ENCODE measurements at places on chromosomes 6 and 20. TPM values are rescaled to one million over a fixed set of nuclear protein-coding genes. Genes with fewer than 3 reads are reported as not detected.

PSMF1 gene
- total RNA-seq, result 113 TPM

DOK5 gene
- total RNA-seq, result 0.67 TPM

CAGE1 gene
- total RNA-seq, result not detected

SMPDL3A gene
- total RNA-seq, result 4.2 TPM

CNKSR3 gene
- total RNA-seq, result 16.3 TPM

C6orf47 gene
- 15.2 TPM for total RNA-seq

TUBB1 gene
- not detected for total RNA-seq

RBBP8NL gene
- total RNA-seq, result not detected

BPIFB1 gene
- not detected for total RNA-seq

DEF6 gene
- total RNA-seq, result 1.5 TPM

CAP2 gene
- total RNA-seq, result 1.9 TPM

NRSN1 gene
- total RNA-seq, result not detected

GRM1 gene
- not detected for total RNA-seq

C6orf58 gene
- not detected for total RNA-seq

HAO1 gene
- total RNA-seq, result not detected

KIF6 gene
- 0.10 TPM for total RNA-seq

ENPP5 gene
- total RNA-seq, result not detected

CARMIL1 gene
- 2.6 TPM for total RNA-seq

PAX1 gene
- not detected for total RNA-seq

POLR1C gene
- 31.4 TPM for total RNA-seq

ADGRB3 gene
- total RNA-seq, result not detected

COL11A2 gene
- total RNA-seq, result 0.07 TPM

PCNA gene
- 276 TPM for total RNA-seq

IMPG1 gene
- total RNA-seq, result not detected

PRRT1 gene
- not detected for total RNA-seq

OR2W1 gene
- total RNA-seq, result not detected

SPACA1 gene
- not detected for total RNA-seq

C4B gene
- total RNA-seq, result 0.33 TPM

TFAP2C gene
- not detected for total RNA-seq

TCP11 gene
- total RNA-seq, result not detected

Data from mammary microvascular endothelial cell (primary cell).